ENCODE measurements at places on chromosomes 1 and 21.

DNA sequence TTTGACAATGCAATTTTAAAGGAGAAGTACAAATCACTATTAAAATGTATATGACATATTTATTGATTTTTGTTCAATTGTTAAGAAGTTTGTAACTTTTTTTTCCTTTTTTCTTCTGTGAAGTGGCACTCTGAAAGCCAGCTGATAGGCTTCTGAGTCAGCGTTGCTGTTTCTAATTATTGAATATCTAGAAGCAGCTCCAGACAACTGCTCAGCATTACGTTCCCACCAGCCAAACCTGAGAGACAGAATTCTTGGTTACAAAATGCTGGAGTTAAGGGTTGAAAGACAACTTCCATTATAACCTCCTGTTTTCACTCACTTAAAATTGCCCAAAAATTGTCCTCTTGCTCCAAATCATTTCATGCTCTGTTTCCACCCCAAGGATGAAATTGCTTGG, 31.4 kb upstream of the LMX1A start:
- DNase-seq: no peak

DNA sequence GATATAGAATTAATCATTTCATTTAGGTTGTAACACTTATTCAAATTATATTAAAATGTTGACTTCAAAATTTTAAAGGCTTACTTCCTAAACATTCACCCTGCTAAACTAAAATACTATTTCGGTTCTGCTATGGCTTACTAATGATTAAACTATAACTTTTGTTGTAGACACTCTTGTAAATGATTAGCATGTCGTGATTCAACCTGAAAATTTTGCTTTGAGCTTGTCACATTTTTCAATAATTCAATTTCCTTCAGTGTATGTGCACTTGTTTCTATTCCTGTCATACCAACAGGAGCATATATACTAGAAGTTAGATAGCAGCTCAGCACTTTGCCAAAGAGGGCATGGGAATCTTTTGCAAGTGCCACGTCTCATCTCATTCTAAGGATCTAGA, 1018.8 kb downstream of the AMY1C start:
- DNase-seq: no peak

GRCh38 chr1:154414606-154415005, 9.5 kb downstream of the IL6R start:
- DNase-seq: no peak

DNA sequence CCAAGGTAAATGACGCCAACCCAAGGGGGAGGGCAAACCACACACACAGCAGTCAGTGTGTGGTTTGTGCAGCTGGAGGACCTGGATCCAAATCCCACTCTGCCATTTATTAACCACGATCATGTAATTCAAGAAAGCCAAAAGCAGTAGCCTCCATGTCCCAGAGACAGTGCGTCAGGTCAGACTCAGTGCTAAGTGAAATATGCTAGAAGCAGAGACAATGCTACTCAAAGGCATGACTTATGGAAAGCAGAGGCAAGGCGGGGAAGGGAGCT, 13.6 kb downstream of the TTC39A start:
- DNase-seq: no peak

DNA sequence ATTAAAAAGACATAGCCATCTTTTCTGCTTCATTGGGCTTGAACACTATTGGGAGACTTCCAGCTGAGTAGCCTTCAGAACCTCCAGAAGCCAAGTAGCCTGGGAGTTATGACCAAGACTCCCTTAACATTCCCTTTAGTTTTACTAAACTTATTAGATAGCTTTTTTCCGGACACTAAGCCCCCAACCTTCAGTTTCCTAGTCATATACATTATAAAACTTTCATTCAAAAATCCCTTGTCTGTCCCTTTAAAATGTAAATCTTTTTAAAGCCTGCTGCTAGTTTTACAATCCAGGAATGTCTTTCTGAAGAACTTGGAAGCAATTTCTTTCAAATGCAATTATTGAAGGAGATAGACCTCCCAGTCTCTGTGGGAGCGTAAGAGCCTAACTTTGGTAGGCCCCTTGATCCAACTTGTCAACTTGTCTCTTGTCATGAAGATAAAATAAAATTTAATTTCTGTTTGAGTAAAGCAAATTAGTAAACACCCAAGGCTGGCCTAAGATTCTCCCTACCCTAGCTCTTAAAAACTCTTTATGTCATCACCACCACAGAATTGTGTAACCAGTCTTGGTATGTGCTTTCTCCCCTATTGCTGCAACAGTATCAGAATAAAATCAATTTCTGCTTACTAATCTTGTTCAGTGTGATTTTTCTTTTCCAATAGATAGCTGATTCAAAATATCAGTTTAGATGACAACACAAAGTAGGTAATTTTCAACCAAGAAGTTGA, 796.2 kb downstream of the PLA2G4A start:
- DNase-seq: no peak

- no peak for DNase-seq
Observed at GRCh38 chr1:36284517-36284916, 21.7 kb upstream of the SH3D21 start.

- DNase-seq: no peak
Observed at GRCh38 chr1:231057410-231057809, 17.4 kb upstream of the FAM89A start.

- DNase-seq: no peak
Observed at GRCh38 chr1:184626076-184627006, 128.3 kb downstream of the EDEM3 start.

- no peak for DNase-seq
Observed at GRCh38 chr1:228017356-228018124, 10.7 kb downstream of the WNT3A start.

DNA sequence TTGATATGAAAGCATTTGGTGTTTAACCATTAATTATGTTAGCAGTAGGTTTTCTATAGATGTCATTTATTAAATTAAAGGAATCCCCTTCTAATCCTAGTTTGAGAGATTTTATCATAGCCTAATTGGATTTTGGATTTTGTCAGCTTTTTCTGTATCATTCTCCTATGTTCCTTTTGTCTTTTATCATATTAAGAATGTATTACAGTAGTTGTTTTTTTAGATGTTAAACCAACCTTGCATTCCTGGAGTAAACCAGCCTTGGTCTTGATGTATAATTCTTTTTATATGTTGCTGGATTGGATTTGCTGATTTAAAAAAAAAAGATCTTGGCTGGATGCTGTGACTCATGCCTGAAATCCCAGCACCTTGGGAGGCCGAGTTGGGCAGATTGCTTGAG, 5.6 kb downstream of the SETDB1 start:
- DNase-seq: no peak

Data from stimulated activated CD8-positive, alpha-beta memory T cell treated with anti-CD3 and anti-CD28 coated beads, Interleukin-15, amount 100 ng/mL, for 24 hours (primary cell).